ENCODE measurements at places on chromosomes 1 and 21.

GRCh38 chr1:181038399-181038873, 4.7 kb downstream of the MR1 start:
- DNase-seq, result no peak

DNA sequence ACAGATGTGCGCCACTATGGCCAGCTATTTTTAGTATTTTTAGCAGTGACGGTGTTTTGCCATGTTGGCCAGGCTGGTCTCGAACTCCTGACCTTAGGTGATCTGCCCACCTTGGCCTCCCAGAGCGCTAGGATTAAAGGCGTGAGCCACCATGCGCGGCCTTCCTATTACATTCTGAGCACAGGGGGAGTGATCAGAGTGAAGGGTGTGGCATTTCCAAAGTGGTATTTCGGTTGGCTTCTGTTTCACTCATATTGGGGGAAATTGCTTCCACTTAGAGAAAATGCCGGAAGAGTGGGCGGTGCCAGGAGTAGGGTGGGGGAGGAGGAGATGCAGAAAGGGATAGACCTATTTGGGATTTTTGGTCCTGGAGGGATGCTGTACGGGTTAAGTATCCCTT, 4.3 kb downstream of the PIK3CD start:
- DNase-seq, result no peak

- no peak for DNase-seq
These were observed 1.2 kb downstream of the RNASEL start for GRCh38 chr1:182587666-182588499.

DNA sequence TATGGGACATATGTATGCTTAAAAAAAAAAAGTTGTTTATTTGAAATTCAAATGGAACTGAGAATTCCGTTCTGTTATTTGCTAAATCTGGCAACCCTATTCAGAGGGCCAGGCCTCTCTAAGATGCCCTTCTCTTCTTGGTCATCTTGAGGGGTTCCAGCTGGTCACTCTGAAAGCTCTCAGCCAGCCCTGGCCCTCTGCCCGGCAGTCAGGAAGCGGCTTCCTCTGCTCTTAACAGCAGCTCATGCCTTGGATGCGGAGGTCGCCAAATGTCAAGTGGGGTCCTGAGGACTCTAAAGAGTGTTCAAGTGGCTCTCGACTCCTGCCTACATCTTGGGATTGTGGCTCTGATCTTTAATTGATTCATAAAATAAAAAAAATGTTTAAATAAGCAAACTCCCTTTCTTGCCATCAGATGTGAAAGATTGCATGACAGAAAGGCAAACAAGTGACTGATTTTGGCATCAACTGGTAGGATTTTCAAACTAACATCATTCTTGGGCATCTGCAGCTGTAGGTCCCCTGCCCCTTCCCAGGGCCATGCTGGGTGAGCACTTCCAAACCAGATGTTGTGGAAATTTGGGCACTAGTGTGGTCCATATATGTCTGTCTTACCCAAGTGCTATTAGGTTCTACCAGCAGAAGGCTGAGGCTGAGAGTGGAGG, 130.8 kb downstream of the PRDM2 start:
- DNase-seq, result no peak

- no peak for DNase-seq
These were observed 24.2 kb upstream of the SYDE2 start for GRCh38 chr1:85224734-85225623.

GRCh38 chr1:225746361-225747179, 31.1 kb upstream of the SRP9 start:
- no peak for DNase-seq

- no peak for DNase-seq
These were observed 11.1 kb downstream of the PTP4A2 start for GRCh38 chr1:31926853-31927660.

DNA sequence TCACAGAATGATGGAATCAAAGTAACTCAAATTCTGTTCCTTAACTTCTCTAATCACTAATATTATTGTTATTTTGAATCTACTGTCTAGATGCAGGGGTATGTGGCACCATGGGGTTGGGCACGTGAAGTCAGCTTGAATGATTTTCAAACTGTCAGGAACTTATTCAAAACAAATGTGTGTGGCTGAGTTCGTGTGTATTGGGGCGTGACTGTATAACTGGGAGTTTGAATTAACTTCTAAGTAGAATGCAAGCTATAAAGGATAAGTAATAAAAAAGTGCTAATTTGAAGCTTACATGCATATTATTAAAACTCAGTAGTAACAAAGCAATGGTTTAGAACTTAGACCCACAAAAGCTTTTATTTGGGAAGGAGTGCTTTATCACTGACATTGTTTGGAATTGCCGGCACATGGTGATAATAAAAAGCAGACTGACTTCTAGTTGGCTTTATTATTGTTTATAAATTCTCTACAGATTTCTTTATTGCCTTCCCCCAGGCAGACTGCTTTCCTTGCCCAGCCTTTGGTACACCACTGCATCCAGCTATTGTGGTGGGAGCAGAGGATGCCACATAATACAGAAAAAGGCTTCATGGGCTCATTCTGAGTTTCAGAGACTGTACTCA, 84.3 kb downstream of the TENT5C start:
- no peak for DNase-seq

DNA sequence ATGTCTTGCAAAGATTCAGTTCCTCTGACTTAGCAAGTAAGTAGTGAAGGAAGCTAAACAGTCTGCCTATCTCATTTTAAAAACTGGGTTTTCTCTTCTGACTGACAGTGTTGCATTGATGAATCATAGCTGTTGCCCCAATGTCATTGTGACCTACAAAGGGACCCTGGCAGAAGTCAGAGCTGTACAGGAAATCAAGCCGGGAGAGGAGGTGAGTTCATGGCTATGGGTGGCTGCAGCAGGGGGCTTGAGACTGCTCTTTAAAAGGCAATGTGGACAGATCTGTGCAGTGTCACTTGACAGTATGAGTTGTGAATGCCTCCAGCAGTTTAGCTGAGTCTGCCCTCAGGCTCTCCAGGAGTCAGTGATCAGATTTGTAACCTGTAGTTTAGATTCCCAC, 46.6 kb downstream of the SMYD2 start:
- no peak for DNase-seq

DNA sequence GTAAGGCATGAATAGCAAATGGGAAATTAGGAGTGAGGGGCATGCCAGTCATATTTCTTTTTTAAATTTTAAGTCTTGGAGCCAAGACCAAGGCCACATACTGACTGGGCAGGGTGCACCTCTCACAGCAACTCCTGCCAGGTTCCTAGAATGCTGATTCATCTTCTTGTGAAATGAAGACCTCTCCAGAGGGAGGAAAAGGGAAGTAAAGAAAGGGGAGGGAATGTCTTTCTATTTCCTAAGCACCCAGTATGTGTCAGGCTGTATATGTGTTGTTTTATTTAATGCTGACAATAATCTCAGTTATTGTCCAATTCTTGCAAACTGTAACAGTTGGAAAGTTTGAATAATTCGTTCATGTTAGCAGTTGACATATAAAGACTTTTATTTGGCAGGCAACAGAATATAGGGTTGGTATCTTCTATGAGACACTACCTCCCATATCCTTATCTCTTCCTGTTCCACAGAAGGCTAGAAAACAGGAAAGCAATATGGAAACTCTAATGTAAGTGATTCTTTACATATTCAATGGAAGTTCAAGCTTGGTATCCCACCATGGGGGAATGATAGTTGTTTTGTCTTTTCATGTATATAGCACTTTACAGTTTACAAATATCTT, 259.1 kb upstream of the USP24 start:
- DNase-seq, result no peak

DNA sequence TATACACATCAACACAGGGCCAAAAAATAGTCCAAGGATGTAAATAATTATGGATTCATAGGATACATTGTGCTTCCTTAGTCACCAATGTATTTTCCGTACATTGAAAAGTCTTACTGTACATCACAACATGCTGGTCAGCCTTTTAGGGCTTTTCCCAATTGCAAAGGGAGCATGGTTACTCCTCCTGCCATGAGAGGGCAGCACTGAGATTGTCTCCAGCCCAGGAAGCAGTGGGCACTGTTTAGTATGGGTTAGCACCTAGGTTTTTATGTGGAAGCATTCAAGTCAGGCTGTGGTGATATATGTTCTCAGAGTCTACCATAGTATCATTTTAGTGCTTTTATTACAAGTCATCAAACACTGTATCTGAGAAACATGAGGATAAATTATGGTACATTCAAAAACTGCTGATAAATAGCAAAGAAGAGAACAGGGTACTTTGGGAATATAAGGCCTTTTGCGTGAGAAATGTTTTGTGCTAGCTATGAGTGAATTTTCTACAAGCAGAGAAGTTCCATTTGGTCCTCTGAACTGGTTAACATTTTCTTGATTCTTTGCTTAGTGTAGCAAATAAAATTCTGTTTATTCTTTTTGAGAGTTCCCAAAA, 34.0 kb downstream of the ST6GALNAC5 start:
- no peak for DNase-seq

- no peak for DNase-seq
These were observed 423.5 kb upstream of the PROX1 start for GRCh38 chr1:213564215-213564659.

DNA sequence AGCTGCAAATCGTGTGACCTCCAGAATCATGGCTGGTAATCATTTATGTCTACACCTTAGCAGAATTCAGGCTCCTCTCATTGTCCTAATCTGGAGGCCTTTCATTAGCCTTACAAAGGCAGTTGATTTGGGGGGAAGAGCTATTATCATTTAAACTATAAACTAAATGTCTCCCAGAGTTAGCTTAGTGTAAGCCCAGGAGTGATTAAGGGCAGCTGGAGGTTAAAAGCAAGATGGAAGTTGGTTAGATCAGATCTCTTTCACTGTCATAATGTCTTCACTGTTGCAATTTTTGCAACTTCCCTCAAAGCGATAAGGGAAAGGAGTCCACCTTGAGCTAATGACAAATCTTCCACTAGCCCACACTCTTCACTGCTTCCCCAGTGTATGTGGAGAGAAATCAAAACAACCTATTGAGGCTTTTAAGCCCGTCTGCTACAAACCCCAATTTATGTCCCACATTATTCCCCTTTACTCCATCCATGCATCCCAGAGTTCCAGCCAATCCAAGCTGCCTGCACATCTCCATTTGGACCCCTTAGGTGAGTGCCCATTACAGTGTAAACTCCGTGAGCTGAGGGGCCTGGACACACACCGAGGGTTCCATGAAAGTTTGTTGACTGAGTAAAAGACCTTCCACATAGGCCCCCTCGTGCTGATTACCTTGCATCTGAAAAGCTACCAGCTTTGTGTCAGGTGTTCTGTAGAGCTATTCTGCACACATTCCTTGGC, 61.5 kb upstream of the KLHDC7A start:
- DNase-seq, result no peak

DNA sequence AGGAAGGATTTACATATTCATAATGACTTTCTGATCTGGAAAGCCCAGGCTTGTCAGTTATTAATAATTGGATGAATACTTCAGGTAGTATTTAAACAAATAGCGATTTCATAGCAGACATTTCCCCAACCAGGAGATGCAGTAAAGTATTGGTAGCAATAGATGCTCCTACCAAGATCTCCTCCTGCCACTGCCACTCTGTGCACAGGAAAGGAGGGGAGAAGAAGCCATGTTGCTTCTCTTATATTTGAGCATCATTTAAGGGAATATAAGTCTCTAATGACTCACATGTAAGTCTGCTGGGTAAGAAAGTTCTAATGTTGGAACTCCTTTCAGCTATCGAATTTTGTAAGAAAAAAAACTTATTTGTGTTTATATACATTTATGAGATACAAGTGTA, 420 bp upstream of the IFI16 start:
- DNase-seq, result no peak

DNA sequence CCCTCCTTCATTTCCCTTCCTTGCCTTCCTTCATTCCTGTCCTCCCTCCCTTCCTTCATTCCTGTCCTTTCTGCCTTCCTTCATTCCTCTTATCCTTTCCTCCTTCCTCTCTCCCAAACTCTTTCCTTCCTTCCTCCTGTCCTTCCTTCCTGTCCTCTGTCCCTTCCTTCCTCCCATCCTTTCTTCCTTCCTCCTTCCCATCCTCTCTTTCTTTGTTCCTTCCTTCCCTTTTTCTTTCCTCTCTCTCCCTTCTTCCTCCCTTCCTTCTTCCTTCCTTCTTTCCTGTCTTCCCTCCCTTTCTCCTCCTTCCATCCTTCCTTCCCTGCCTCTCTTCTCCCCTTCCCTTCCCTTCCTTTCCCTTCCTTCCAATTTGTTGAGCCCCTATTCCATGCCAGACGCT, 15.8 kb upstream of the JUN start:
- DNase-seq, result no peak

GRCh38 chr1:113660088-113660487, 99.2 kb downstream of the PHTF1 start:
- no peak for DNase-seq

DNA sequence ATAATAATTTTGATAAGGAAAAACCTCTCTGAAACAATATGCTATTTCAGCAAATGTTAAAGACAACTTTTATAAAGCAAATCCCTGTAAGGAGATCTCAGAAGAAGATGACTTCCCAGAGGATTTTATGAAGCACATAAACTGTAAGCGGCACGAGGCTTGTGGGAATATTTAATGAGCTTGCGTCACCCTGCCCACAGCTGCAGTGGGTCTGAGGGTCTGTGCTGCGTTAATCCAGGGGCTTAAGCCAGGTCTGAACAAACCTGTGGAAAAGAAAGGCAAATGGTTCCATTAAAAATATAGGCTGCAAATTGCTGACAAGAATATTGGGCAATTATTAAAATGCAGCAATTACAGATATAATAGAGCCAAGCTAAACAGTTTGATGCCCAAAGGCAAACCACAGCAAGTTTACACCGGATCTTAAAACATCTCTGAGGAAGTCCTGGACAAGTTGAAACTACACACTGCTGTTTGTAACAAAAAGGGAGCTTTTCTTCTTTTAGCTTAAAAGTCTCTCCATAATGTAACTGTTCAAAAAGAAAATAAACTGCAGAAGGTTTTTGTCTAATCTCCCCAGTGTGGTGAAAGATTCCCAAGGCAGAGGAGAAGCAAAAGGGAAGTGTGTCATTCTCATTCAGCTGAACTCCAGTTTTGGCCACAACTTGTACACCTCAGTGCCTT, 21.8 kb downstream of the TGFBR3 start:
- DNase-seq, result no peak

- DNase-seq, result no peak
These were observed 35.4 kb downstream of the KIAA0040 start for GRCh38 chr1:175157200-175157599.

- DNase-seq, result no peak
These were observed 24.0 kb upstream of the COL16A1 start for GRCh38 chr1:31727849-31728248.

GRCh38 chr1:241331328-241332036, 25.5 kb downstream of the RGS7 start:
- DNase-seq, result no peak

GRCh38 chr1:200130552-200130951, 103.0 kb downstream of the NR5A2 start:
- DNase-seq, result no peak

DNA sequence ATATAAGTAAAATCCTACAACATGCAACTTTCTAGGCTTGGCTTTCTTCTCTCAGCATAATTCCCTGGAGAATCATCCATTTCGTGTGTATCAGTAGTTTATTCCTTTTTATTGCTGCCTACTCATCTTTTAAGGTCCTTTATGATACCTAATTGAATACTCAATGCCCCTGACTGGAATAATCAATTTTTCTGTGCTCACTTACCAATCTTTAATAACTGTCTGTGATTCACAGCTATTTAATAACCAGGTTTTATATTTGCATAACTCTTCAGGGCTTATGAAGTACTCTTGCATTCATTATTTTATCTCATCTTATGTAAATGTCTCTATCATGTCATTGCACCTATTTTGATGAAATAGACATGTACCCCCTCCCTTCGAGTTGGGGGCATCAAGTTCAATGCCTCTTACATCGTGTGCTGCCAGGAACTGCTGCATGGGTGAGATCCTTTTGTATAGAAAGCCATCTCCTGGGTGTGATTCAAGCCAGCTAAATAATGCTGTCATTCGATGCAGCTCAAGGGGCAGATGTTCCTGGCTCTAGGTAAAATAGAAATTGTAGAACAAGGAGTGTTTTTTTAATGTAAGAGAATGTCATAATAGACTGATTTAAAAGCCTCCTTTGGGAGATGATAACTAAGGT, 222.7 kb downstream of the SLC35F3 start:
- DNase-seq, result no peak

Data from vagina (tissue), 2 donors.